ENCODE measurements at places on chromosomes 3 and 15.

DNA sequence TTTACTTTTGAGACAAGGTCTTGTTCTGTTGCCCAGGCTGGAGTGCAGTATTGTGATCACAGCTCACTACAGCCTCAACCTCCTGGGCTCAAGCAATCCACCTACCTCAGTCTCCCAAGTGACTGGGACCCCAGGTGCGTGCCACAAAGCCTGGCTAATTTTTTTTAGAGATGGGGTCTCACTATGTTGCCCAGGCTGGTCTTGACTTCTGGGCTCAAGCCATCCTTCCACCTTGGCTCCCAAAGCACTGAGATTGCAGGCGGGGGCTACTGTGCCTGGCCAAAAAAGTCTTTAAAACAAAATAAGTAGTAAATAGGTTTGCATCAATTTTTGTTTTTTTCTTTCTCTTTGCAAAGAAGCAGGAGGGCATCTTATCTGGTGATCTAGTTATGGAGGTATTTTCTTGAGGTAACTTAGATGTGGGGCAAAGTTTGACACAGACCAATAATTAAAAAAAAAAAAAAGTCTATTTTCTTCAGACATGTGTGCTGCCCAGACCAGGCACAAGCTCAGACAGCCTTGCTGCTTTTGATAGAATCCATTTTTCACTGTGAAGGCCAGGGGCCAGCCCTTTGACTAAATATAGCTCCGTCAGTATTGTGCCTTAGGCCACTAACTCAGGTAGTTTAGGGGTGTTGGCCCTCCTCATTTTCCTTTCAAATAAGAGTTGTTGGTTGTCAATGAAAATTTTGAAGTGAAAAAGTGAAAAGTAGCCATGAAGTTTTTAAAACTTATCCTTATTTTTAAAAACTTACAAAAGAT is 2.5 kb downstream of the ARL6IP5 start:
- DNase-seq, result no peak

- no peak for DNase-seq
Measured at GRCh38 chr3:39315420-39315819, 14.1 kb upstream of the CCR8 start.

GRCh38 chr15:87827131-87827530 is 429.4 kb downstream of the NTRK3 start:
- DNase-seq, result no peak

DNA sequence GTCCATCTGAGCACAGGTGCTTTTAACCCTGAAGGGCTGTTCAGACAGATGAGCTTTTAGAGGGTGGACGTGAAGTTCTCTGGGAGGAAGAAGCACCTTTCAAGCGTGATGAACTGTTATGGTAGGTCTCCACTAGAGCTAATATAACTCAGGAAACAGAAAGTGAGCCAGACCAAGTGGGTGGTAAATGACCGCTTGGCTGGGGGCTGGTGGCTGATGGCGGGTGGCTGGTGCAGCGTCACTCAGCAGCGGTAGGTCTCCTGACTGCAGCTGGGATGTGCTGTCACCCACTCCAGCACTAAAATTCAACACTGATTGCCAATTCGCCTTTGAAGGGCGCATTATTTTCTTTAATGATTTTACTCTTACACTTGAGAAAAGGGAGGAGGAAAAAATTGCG is 31.2 kb upstream of the LACTB start:
- DNase-seq, result no peak

- no peak for DNase-seq
Measured at GRCh38 chr3:47849699-47850563, 47.0 kb downstream of the DHX30 start.
